AML-193 (cell line): ENCODE measurements at places on chromosomes 3 and 15.

GRCh38 chr3:61141227-61141626 lies 110.0 kb downstream of the FHIT start:
- no peak for DNase-seq

DNA sequence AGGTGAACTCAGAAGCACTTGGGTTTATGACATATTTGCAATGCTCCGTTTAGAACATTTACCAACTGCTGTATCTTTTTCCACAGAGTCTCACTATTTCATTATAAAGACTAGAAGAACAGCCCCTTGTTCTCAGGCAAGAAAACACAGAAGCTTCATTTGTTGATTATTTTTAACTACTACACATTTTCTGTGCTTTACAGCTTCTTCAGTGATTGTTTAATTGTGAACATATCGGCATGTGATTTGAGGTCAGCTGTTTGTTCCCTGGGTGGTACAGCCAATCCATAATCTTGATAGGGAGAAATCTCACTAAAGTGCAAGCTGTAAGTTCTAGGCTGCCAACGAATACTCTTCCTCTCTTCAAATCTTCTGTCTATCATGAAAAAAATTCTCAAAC lies 31.0 kb upstream of the DLG1 start:
- DNase-seq: no peak

DNA sequence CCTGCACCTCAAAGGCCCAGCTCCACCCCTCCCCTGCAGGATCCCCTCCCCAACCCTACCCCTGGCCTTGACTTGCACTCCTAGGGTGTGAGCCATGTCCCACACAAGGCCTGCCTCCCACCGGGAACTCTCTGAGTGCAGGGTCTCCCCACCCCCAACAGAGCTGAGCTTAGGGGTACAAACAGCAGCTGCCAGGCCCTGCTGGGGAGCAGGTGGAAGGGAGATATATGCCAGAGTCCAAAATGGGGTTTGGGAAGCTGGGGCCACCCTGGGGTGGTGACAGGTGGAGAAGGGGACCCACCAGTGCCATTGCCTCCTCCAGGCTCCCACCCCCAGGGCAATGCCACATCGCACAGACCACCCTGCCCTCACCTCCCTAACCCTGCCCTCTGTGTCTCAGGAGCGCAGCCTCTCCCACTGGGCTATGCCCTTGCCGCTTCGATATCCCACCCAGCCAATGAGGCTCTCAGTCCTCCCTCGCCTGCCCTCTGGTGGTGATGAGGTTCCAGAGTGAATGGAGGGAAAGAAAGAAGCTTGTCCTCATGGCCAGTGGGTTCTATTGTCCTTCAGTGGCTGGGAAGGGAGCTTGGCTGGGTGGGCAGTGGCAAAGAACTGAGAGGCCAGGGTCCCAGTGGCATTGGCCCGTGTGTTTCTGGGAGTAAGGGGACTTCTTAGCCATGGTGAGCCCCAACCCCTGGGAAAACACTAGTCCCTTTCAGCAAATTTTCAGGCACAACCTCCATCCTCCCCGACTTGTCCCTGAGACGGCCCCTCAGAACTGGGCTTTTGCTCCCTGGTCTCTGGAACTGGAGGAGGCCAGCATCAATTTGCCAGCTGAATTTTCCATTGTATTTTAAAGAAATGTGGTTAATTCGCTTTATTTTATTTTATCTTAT lies 46.8 kb downstream of the CYP11A1 start:
- DNase-seq: no peak

DNA sequence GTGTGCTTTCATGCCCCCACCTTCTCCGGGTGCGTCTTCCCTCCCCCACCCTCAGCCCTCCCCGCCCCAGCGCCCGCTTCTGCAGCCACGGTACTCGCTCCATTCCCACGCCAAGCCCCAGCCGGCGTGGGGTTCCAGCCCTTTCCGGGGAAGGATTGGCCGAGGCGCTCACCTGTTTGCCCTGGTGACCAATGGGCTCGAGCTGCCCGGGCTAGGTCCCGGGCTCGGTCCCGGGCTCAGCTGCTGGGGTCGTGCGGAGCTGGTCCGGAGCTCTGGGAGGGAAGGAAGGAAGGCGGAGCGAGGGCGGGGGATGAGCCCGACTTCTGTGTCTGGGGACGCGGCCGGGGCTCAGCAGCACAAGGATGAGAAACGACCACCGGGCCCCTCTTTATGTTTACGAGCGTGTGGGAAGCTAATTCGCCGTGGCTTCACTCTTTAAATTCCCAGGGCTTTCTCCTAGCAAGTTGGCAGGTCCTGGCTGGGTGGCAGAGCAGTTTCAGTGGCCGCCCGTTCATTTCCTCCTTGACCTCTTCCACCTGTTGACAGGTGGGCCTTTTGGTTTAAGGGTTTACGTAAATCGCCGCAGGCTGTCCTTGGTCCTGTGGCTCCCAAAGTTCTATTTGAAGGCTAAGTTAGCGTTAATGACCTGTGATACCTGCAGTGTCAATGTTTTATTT lies at the start of gene IGSF10:
Gene IGSF10 (minus strand): TSS at position 288 of the 677 bp plus-strand sequence. CDS start 2,352 bp downstream, outside the sequence.
- no peak for DNase-seq

DNA sequence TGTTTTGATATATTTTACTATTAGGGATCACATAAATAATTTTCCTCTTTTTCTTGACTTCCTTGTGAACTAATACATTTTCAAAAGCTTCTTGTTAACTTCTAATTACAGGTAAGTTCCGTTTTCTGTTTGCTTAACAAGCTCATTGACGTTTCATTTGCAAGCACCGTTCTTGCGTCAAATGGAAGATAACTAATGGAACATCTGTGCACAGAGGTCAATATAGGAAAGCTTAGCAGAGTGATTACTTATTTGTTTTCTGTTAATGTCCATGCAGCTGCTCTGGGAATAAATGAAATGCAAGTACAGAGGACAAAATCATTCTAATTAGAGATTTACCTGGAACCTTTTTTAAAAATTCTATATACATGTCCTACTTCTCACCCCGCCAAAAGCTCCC lies 115.5 kb upstream of the C2CD4B start:
- DNase-seq: no peak

DNA sequence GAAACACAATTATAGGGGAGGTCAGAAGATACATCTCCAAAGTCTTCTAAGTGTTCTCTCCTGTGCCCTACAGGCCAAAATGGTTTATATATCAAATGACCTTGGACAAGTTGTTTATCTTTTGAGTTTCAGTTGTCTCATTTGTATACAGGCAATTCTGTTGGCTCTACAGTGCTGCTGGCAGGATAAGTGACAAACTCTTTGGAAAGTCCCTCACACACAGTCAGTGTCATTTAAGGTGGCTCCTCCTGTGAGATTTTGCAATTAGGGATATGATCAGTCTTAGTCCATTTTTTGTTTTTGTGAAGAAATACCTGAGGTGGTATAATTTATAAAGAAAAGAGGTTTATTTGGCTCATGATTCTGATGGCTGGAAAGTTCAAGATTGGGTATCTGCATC lies 1035.8 kb upstream of the CFAP20DC start:
- DNase-seq: no peak
